ENCODE measurements at places on chromosomes 1 and 21.

DNA sequence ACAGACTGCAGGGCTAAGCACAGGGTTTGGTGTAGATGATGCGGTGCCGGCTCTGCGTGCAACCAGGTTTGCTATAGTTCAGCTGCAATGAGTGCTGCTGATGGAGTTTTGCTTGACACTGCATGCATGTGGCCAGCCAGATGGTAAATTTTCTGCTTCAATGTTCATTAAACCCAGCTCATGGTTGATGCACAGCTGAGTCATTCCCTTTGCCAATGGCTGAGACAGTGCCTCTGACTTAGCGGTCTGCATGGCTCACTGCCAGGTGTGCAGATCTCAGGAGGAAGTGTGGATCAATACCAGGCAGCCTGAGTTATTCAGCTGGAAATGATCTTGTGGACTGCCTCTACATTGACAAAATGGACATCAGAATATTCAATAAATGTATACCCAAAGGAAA, 172.7 kb upstream of the ZP4 start:
- DNase-seq: no peak

- no peak for DNase-seq
Measured at GRCh38 chr1:245549996-245550719, 395.4 kb downstream of the KIF26B start.

DNA sequence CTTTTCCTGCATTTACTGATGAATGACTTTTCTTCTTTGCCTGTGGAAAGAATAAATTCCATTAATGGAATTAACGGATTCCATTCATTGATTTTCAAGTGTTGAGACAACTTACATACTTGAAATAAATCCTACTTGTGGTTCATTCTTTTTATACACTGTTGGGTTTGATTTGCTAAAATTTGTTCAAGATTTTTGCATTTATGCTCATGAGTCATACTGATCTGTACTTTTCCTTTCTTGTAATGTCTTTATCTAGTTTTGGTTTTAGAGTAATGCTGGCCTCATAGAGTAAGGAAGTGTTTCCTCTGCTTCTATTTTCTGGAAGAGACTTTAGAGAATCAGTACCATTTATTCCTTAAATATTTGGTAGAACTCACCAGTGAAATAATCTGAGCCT, 14.4 kb downstream of the UROD start:
- DNase-seq: no peak

GRCh38 chr1:64499011-64499410, 29.1 kb downstream of the CACHD1 start:
- DNase-seq: no peak

DNA sequence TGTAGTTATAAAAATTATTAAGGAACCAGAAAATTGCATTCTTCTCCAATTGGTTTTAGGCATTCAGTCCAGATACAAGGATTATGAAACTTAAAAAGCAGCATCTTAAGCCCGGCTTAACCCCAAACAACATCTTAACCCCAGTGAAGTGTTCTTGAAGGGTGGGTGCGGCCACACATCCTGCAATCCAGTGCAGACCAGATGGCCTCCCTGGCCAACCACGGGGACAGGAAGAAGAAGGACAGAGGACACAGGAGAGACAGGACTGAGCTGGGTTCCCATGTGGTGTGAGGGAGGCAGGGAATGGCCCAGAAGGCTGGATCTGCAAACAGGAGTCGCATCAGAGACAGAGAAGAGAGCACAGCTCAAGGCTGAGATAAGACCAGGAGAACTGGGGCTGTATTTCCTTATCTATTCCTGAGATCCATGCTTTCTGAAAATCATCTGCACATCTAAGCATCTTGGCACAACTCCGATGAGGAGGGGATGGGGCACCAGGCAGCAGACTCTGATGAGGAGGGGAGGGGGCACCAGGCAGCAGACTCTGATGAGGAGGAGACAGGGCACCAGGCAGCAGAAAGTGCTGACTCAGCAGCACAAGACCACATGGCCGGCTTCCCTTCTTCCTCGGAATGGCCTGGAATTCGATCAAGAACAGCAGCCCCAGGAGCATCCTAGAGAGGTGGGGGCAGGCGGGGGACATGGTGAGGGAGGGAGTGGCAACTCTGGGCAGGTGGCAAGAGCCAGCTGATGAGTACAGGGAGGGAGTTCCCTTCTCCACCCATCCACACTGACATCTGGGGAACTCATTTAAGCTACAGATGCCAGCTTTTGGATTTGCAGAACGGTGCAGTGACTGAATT, 26.6 kb downstream of the ABCG1 start:
- DNase-seq: no peak

- DNase-seq: peak; percentile 62
Measured at GRCh38 chr21:37878946-37879660, 37.2 kb downstream of the KCNJ6 start.

DNA sequence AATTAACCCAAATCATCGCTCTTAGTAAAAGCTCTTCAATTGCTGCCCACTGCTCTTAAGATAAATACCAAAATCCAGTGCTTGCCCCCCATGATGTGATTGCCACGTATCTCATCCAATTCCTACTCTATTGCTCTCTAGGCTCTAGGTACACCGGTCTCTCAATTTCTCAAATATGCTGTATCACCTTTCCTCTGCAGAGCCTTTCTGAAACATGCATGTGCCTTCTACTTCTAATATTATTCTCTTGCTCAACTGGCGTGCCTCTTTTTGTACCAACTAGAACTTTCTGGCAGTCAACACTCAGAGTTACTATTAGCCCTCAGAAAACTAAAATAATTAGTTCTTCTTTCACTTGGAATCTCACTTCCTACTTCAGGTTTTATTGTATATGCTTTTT, 111.7 kb upstream of the LBR start:
- no peak for DNase-seq

GRCh38 chr1:112549590-112549989, 40.8 kb downstream of the WNT2B start:
- no peak for DNase-seq

DNA sequence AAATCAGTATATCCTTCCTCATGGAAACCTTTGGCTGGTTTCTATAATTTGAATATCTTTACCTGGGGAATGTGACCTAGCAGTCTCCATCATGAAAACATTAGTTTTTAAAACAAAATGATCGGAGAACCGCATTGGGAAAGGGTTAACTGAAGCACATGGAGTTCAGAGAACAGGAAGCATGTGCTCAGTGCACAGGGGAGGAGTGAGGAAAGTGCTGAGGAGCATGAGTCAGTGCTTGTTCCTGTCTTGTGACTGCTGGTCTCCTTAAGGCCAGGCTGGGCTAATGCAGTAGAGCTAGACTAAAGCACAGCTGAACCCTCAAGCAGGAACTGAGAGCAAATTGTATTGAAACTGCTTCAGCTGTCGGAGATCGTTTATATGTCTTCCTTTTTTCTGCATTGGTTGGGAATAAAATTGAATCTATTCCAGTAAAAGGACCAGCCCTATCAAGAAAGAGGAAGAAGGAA, 5.8 kb downstream of the IFI16 start:
- DNase-seq: no peak

- no peak for DNase-seq
Measured at GRCh38 chr1:8073112-8073855, 47.2 kb upstream of the ERRFI1 start.

DNA sequence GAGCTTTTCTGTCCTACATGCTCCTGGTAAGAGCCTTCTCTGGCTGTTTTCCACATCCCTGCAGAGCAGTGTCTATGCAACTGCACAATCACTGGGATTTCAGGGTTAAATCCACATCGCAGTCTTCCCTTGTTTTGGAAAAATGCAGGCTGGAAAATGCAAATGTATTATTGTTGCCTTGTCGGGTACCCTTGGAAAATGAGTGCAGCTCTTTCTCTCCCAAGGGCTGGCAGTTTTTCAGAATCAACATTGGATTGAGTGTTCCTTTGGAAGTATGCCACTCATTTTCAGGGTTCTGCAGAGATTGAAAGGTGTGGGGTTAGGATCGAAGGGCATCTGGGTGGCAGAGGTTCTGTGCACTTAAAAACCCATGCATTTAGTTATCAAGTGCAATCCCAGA, 3.2 kb downstream of the NOS1AP start:
- no peak for DNase-seq

GRCh38 chr1:55951291-55951690, 628.1 kb downstream of the PLPP3 start:
- DNase-seq: no peak

GRCh38 chr1:119475866-119476439, 31.1 kb upstream of the HSD3B1 start:
- DNase-seq: peak; percentile 40

GRCh38 chr1:70440642-70441391, 29.7 kb downstream of the CTH start:
- no peak for DNase-seq

DNA sequence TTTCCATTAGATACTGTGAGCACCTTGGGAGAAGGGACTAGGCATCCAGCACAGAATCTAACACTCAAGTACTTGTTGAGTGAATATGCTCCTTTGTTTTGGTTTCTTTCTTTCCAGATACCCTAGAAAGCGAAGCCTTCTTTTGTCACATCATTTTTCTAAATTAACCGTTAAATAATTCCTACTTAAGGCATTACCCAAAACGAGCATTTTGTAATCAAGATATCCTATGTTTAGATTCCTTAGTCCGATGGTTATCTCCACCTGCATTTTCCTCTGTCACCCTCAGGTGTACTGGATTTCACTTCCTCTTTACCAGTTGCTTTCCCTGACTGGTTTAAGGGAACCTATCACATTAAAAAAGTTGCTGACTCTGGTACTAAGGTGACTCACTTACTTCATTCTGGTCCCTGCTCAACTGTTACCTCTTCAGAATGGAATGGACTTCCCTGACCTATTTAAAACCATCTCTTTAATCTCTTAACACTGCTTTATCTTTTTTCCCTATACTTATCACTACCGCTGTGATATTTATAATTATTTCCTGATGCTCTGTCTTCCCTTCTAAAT, 3.2 kb downstream of the B3GALNT2 start:
- DNase-seq: no peak

DNA sequence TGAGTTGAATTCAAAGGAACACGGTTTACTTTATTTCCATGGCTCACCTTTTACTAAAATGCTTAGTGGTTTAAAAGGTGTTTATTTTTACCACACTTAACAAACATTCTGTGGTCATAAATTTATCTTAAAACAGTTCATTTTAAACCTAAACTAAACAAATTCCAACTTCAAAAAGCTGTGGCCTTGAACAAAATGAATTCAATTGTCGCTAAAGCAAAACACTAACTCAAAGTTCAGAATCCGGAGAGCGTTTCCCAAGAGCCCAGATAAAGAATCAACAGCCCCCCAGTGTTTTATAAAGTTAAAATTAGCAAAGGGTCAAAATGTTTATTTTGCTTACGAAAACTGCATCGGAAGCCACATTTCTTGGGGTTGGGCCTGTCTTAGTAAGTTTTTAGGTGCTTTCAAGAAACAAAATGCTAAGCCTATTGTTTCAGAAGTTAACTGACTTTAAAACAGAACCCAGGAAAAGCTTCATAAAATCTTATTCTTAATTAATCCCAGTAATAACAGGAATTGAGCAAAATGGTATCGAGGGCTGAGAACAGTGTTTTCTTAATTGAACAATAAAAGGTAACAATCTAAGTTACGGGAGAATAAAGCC, 1.3 kb downstream of the PUM1 start:
- no peak for DNase-seq

DNA sequence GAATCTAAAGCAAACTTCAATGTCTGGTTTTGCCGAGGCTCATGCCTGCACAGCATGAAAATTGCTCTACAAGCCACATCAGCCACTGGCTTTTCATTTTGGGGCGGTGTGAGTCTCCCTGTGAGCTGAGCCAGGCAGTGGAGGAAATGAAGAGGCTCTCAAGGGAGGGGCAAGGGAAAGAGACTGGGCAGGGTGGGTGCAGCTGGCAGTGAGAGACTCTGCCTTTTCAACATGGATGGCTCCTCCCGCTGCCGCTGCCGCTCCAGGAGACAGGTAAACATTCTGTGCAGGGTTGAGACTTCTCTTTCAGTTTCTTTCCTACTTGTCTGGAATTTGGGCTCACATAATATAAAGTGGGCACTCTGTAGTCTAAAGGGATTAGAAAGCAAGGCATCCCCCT, 11.3 kb upstream of the CTSE start:
- DNase-seq: no peak

- DNase-seq: no peak
Measured at GRCh38 chr1:244919320-244920282, 55.3 kb upstream of the HNRNPU start.

- DNase-seq: no peak
Measured at GRCh38 chr1:11188381-11188780, 774 bp upstream of the ANGPTL7 start.

- no peak for DNase-seq
Measured at GRCh38 chr21:25421321-25422028, 185.8 kb downstream of the MRPL39 start.

DNA sequence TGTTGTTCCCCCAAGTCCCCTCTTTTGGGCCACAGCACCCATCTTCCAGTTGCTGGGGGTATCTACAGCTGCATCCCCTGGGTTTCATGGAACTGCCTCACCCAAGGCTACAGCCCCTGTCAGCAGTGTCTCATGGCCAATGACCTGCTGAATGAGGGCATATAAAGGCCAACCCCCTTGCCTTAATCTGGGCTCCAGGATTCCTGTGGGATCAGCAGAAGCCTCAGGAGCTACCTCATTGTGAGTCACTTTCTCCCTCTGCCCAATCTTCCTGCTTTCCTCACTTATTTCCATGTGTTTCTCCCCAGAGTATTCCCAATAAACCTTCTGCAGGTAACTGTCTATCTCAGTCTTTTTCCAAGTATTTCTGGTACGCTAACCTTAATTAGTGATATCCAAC, 37.3 kb upstream of the SYT14 start:
- no peak for DNase-seq

- DNase-seq: no peak
Measured at GRCh38 chr1:96510911-96511310, 210.7 kb upstream of the PTBP2 start.

DNA sequence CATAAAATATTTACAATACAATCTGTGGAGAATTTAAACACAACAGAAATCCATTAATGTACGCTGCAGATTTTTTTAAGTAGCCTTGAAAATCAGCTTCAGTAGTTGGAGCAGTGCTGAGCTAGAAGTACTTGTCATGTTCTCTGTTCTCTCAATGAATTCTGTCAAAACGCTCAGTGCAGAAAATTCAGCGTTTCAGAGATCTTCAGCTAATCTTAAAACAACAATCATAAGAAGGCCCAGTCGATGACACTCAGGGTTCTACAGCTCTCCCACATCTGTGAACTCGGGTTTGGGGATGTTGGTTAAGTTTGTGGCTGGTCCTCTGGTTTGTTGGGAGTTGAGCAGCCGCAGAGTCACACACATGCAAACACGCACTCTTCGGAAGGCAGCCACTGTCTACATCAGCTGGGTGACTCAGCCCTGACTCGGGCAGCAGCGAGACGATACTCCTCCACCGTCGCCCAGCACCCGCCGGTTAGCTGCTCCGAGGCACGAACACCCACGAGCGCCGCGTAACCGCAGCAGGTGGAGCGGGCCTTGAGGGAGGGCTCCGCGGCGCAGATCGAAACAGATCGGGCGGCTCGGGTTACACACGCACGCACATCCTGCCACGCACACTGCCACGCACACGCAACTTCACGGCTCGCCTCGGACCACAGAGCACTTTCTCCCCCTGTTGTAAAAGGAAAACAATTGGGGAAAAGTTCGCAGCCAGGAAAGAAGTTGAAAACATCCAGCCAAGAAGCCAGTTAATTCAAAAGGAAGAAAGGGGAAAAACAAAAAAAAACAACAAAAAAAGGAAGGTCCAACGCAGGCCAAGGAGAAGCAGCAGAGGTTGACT, 161.2 kb downstream of the RUNX1 start:
- DNase-seq: peak; percentile 72

GRCh38 chr1:35298464-35298863, 30.0 kb downstream of the ZMYM4 start:
- DNase-seq: peak; percentile 8

All from A549 (cell line).